ENCODE measurements at places on chromosomes 4 and X. TPM values are rescaled to one million over a fixed set of nuclear protein-coding genes. Genes with fewer than 3 reads are reported as not detected.

Gene FOXR2
- polyA plus RNA-seq: 6.3 TPM

Gene GJB1
- polyA plus RNA-seq: not detected

Gene GPR78
- not detected for polyA plus RNA-seq

Gene WNK3
- polyA plus RNA-seq: 0.73 TPM
